ENCODE measurements at places on chromosomes 7 and 10.

DNA sequence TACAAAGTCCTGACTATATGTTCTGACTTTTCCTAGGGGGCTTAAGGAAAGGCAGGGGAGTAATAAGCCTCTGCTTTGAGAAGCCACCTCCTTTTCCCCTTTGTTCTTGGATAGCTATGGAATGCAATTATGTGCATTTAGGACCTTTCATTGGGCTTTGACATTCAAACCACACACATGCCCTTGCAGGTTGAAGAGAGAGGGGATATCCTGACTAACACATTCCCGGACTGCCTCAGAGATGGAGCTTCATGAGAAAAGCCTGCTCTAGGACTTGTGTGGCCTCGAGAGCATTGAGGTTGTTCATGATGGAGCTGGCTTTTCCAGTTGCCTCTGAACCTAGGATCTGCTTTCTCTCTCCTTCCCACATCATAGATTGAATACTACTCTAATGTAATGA is 694.5 kb downstream of the LRMDA start:
- DNase-seq = peak; percentile 52

- peak; percentile 12 for DNase-seq
Measured at GRCh38 chr7:124765401-124766352, at the start of gene GPR37. Gene GPR37, minus strand, starts transcription at chr7:124765792. Its CDS starts 816 bp downstream, at chr7:124764976.

DNA sequence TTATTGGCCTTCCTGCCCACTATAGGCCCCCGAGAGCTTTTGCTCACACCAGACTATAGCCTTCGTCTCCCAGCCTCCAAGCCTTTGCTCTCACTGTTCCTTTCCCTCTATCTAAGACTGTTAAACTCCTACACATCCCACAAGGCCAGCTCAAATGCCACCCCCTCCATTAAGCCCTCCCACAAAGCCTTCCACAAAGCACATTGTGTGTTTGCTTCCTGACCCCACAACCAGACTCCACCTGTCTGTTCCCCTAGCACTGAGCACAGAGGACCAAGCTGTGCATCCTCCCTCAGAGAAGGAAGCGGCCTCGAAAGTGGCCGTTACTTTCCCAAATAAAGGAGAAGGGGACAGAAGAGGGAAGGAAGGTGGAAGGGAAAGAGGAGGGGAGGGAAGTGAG is 1.3 kb downstream of the LOXL4 start:
- no peak for DNase-seq

GRCh38 chr10:78459639-78460037 is 426.0 kb downstream of the RPS24 start:
- no peak for DNase-seq

GRCh38 chr10:127356360-127356759 is 160.0 kb upstream of the INSYN2A start:
- no peak for DNase-seq

GRCh38 chr10:117596706-117597105 is 54.2 kb downstream of the EMX2 start:
- no peak for DNase-seq

DNA sequence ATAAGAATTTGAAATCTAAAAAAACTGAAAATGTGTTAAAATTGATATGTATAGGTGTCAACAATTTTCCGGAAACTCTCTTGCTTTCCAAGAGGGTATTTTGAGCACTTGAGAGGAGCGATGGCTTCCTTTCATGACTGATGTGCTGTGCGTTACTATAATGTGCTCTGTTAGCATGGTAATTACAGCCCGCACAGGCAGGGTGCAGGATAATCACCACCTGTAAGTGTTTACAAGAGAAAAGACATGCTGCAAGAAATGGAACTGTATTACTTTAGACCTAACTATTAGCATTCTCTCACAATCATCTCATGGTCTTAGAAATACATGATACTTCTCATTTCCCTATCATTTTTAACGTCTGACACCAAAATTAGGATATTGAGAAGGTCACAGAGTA is 92.4 kb upstream of the ADARB2 start:
- no peak for DNase-seq

- DNase-seq = peak; percentile 8
Measured at GRCh38 chr7:129550693-129551360, 48.5 kb downstream of the SMKR1 start.

All from fibroblast of skin of scalp (primary cell).